ENCODE measurements at places on chromosomes 6 and 20.

DNA sequence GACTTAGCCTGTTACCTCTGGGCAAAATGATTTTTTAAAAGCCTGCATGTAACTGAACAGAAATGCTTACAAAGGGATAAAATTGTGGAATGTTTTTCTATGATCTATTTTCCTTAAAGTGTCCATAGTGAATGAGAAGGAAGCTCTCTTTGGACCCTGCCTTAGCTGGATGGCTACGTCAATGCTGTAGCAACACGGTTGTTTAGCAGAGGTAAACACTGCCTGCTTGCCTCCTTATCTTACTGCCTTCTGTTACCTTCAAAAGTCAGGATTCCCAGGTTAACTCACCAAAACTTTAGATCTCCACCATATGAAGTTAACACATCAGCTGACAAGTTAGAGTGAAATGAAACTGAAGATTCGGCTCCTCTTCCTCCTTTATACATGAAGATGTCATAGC lies 402.6 kb downstream of the SAMD5 start:
- DNase-seq = no peak

GRCh38 chr6:74742793-74743508 lies 462.9 kb downstream of the COL12A1 start:
- no peak for DNase-seq

GRCh38 chr6:146595972-146596731 lies 2.6 kb upstream of the ADGB start:
- DNase-seq = peak; percentile 42

DNA sequence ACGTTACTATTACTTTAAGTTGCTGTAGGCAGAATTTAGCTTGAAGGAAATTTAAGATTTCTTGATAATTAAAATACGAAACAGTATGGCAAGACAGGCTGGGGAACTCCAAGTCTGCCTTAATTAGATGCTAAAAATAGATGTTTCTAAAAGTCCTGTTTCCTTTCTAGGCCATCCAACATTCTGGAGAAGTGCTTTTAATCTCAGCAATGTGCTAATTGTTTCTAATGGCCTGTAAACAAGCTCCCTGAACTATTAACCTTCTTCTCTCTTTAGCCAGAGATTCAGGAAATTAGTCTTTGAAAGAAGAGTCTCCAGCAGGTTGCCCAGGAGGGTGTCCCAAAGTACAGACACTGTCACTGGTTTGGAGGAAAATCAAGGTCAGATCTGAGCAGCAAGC lies 677.3 kb upstream of the AGPAT4 start:
- DNase-seq = no peak

GRCh38 chr20:14951105-14951504 lies 613.7 kb upstream of the FLRT3 start:
- DNase-seq = no peak

GRCh38 chr20:35018590-35019371 lies 63.1 kb downstream of the MYH7B start:
- peak; percentile 69 for DNase-seq

DNA sequence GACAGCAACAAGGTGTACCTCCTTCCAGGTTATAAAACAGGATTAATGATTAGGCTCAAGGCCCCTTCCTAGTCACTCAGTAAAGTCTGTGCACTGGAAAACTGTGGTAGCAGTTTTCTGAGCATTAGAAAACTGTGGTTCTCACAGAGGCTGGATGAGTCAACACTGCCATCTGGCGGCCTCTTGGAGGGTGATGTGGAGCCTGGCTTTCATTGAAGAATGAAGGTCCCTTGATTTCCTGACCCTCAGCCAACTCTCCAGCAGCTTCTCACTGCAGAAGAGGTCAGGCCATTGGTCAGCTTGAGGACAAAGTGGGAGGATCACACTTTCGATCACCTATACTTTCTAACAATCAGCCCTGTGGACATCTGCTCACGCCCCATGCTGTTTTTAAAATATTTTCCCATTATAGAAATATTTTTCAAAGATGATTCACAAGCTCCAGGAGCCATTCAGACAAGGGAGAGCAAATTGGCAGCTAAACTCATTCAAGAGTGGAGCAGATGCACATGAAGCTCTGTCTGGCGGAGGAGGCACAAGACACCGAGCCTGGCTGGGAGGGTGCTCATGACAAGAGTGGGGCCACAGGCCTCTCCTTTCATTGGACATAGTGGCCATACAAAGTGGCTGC lies 23.2 kb downstream of the PSMB1 start:
- DNase-seq = peak; percentile 87

DNA sequence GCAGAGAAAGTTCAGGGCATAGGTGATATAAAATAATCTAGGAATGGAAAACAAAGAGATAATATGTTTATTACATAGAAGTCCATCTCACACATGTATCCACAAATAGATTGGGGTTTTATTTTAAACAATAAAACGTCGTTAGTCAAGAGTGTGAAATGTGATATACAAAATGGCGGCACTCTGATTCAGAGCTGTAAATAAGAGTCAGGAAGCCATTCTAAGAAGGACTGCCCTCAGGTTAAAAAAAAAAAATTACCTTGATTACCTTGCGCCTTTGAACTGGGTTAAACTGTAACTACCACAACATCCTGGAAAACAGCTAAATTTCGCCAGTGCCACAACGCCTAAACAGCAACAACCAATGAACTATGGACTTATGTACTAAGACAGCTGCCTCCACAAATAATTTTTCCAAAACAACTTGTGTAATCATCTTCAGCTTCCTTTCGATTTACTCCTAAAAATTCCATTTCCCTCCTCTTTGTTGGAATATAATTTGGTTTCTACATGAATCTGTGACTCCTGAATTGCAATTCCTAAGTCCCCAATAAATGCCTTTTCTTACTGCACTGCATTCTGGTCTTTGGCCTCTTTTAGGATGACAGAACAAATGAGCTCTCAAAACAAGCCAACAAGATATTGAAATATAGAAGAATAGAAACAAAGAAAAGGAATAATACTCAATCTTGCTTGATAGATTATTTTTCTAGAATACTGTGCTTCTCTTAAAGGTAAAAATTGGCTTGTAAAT lies 1019.5 kb upstream of the MAP3K7 start:
- no peak for DNase-seq

DNA sequence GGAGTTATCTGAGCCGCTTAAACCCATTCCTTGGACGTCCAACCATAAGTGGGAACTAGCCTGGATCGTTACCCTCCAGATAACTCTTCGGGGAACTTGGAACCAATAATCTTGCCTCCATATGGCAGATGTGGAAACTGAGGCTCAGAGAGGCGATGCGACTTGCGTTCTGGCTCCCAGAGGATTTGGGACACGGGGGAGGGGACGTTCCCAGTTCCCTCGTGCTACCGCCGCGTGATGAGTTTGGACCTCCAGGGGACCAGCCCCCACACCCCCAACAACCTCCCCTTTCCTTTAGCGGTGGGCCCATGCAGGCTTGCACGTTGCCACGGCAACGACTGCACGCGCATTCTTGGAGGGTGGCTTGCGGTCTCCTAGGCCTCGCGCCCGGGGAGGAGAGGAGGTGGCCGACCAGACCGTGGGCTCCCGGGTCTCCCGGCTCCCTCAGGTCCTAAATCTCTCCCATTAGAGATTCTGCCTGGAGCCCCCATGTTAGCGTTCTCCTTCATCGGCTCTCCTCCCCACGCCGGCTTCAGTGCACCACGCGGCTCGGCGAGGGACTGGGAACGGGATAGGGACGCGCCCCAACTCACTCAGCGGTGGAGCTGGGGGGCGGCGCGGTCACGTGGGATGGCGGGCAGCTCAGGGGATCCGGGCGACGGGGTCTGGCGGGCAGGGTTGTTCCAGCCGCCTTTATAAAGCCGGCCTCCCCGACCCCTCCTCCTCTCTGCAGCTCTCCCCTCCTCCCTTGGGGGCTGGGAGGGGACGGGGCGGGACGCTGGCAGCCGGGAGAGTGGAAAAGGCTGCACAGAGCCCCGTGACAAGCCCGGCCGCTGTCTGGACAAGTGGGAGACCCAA lies at the start of gene PLTP:
Gene PLTP, minus strand, starts transcription at position 670 of the 858 bp plus-strand sequence. CDS start 703 bp downstream, outside the sequence.
- peak; percentile 72 for DNase-seq

- DNase-seq = no peak
Observed at GRCh38 chr6:150249261-150249660, 106.4 kb downstream of the PPP1R14C start.

- DNase-seq = no peak
Observed at GRCh38 chr6:7247179-7247456, 65.9 kb downstream of the SSR1 start.

- DNase-seq = peak; percentile 31
Observed at GRCh38 chr6:99736302-99736701, 129.7 kb downstream of the PRDM13 start.

GRCh38 chr6:160756871-160757270 lies 54.8 kb downstream of the PLG start:
- no peak for DNase-seq

- DNase-seq = no peak
Observed at GRCh38 chr6:118197539-118197938, 290.5 kb downstream of the SLC35F1 start.
